T-helper 2 cell treated with Interferon-gamma antibody and Interleukin-4, amounts not matched to agents 100 ng/mL and 5 ng/mL, for 36 hours (primary cell): ENCODE measurements at places on chromosomes 12 and 14. TPM values are rescaled to one million over a fixed set of nuclear protein-coding genes. Genes with fewer than 3 reads are reported as not detected.

The PDE3A gene
- not detected in 2 replicates for total RNA-seq

The DHRS2 gene
- 2.0 and 2.4 TPM in 2 replicates for total RNA-seq

The BEGAIN gene
- total RNA-seq, result 2.2 and 2.8 TPM in 2 replicates

The PIWIL1 gene
- 0.25 and 0.27 TPM in 2 replicates for total RNA-seq

The HOXC10 gene
- not detected in 2 replicates for total RNA-seq

The HOXC13 gene
- total RNA-seq, result not detected in 2 replicates

The GPRC5A gene
- total RNA-seq, result 0.02 TPM in 1 of 2 replicates, not detected in the other

The RDH5 gene
- 10.4 and 14.1 TPM in 2 replicates for total RNA-seq

The GALC gene
- total RNA-seq, result 16.3 and 17.0 TPM in 2 replicates

The KTN1 gene
- 97.1 and 99.1 TPM in 2 replicates for total RNA-seq

The KRT1 gene
- 8.1 and 9.2 TPM in 2 replicates for total RNA-seq

The PARPBP gene
- 27.7 and 28.9 TPM in 2 replicates for total RNA-seq

The PROX2 gene
- total RNA-seq, result not detected in 2 replicates

The KRT73 gene
- total RNA-seq, result 0.25 and 0.34 TPM in 2 replicates

The RGS6 gene
- total RNA-seq, result 0.18 and 0.39 TPM in 2 replicates

The USP44 gene
- total RNA-seq, result 2.9 and 4.9 TPM in 2 replicates

The C12orf50 gene
- total RNA-seq, result 0.09 TPM in 2 replicates

The DIO3 gene
- not detected in 2 replicates for total RNA-seq

The WNT1 gene
- not detected in 2 replicates for total RNA-seq

The FAM90A1 gene
- total RNA-seq, result 0.09 and 0.36 TPM in 2 replicates

The SLC24A4 gene
- not detected in 2 replicates for total RNA-seq

The SIVA1 gene
- 116 TPM in 2 replicates for total RNA-seq

The ADAM21 gene
- not detected in 2 replicates for total RNA-seq

The KRT79 gene
- not detected in 2 replicates for total RNA-seq

The MRPL51 gene
- total RNA-seq, result 234 and 248 TPM in 2 replicates

The ARHGEF40 gene
- not detected in 2 replicates for total RNA-seq
